Panc1 (cell line): ENCODE measurements at places on chromosomes 12 and 14. TPM values are rescaled to one million over a fixed set of nuclear protein-coding genes. Genes with fewer than 3 reads are reported as not detected.

GRCh38 chr12:51200156-51200555 is 17.7 kb downstream of the POU6F1 start:
- no peaks in the 10 kb centered on the region for H3K36me3 ChIP-seq
- no peaks in the 10 kb centered on the region for H3K27me3 ChIP-seq
- DNase-seq: no peak
- no peak overlapping the region for H3K4me3 ChIP-seq

TCL1A gene
- total RNA-seq: not detected

- no peaks in the 10 kb centered on the region for H3K27me3 ChIP-seq
- H3K4me3 ChIP-seq: no peak overlapping the region
- no peaks in the 10 kb centered on the region for H3K4me1 ChIP-seq
- DNase-seq: no peak
These were observed 28.3 kb upstream of the PLEKHG7 start for GRCh38 chr12:92674500-92674899.

DNA sequence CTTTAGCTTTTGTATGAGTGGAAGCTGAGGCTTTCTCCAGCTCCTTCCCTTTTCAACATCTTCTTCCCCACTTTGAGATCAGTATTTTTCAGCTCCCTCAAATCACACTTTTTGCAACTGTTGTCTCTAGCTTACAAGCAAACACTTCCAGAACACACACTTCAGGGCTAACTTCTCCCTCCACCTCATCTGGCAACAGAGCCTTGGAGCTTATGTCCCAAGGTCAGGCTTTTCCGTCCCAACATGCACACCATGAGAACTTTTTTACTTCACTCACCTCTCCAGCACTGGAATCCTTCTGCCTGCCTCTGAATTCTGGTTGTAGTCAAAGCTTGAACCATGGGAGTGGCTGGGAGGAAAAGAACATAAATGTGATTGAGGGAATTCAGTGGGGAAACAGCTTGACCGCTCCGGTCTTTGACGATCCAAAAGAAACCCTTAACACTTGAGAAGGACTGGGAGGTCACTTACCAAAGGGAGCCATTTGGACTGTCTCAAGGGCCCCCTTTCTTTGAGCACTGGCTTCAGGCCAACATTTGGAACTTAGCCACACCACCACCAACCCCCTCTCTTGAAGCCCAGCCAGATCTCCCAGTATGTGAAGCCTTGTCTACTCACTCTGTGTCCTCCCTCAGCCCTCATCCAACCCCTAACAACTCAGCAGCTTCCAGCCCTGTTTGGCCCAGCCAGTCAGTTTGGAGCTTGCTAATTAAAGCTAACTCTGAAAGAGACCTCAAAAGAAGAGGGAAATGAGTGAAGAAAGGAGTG is 3.9 kb upstream of the BLOC1S1 start:
- H3K27ac ChIP-seq: no peak overlapping the region
- no peak for DNase-seq
- H3K27me3 ChIP-seq: peaks cover 11% of the 10 kb centered on the region
- H3K36me3 ChIP-seq: no peaks in the 10 kb centered on the region
- H3K4me1 ChIP-seq: peaks cover 10% of the 10 kb centered on the region
- H3K4me3 ChIP-seq: no peak overlapping the region

DNA sequence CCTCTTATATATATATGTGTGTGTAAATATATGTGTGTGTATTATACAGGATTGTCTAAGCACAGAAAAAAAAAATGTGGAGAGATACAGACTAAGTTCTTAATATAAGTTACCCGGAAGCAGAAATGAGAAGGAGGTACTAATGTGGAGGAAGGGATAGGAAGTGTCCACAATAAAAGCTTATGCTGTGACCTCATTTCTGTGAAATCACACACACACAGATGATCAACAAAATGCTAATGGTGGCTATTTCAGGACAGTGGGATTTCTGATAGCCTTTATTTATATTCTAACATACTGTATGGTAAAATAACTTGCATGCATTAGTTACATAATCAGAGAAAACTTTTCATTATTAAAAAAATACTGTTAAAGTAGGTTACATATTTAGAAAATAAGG is 8.5 kb upstream of the RAD51AP1 start:
- no peaks in the 10 kb centered on the region for H3K27me3 ChIP-seq
- DNase-seq: no peak
- no peaks in the 10 kb centered on the region for H3K4me1 ChIP-seq

DNA sequence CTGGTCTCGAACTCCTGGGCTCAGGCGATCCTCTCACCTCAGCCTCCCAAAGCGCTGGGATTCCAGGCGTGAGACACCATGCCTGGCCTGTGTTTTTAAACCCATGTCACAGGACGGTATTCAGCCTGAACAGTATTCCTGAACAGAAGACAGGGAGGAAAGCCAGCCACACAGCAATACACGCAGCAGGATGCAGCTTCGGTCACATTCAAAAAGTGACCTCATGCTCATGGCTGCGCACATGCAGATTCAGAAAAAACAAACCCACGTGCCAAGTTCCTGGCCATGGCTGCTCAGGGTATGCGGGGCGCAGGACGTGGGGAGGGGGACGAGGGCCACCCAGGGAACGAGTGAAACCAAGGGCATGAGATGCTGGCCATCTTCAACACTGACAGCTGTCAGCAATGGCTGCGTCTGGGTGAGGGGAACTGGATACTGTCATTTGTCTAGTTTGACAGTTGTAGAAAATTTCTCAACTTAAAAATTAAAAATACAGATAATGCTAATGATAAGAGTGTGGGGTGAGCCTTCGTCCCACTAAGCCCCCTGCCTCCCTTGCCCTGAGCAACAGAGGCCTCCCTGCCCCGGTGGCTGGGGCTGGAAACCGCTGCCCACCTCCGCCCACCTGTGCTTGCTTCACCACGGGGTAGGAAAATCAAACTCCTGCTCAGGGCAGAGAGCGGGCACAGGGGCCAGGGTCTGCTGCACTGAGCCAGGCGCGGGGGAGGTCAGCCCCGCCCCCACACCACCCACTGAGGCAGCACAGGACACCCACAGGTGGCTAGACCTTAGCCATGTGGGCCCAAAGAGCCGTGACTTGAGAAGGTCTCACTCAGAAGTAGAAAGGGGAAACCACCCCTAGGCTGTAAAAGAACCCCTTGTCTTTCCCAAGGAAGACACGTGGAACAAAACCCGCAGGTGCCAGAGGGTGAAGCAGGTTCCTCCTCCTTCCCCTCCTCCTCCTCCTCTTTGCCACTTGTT is 84.2 kb downstream of the SCARB1 start:
- no peaks in the 10 kb centered on the region for H3K27me3 ChIP-seq
- H3K36me3 ChIP-seq: no peaks in the 10 kb centered on the region
- no peak for DNase-seq
- H3K27ac ChIP-seq: no peak overlapping the region

DLGAP5 gene
- 48.7 TPM for total RNA-seq

COX8C gene
- not detected for total RNA-seq

DNA sequence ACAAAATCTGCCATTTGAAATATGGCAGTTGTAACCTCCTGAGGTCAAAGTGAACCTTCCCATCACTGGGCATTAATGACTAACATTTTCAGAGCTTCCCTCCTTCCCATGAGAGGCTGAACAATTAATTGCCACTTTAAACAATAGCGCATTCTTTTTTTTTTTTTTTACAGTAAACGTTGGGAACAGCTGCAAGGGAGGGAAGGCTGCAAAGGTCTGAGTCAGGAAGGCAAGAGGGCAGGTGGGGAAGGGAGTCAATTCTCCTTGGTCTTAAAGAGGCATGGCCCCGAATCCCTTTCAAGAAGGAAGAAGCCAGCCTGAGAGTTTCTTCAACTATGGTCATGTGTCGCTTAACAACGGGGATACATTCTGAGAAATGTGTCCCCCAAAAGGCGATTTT is 41.0 kb upstream of the PLEKHG3 start:
- H3K27ac ChIP-seq: no peak overlapping the region
- H3K36me3 ChIP-seq: no peaks in the 10 kb centered on the region
- H3K4me1 ChIP-seq: no peaks in the 10 kb centered on the region
- DNase-seq: no peak

GRCh38 chr12:18967814-18968213 is 161.7 kb upstream of the PLEKHA5 start:
- no peaks in the 10 kb centered on the region for H3K36me3 ChIP-seq
- H3K27ac ChIP-seq: no peak overlapping the region
- no peak overlapping the region for H3K4me3 ChIP-seq
- H3K4me1 ChIP-seq: no peaks in the 10 kb centered on the region
- no peak for DNase-seq
- H3K27me3 ChIP-seq: no peaks in the 10 kb centered on the region

DNA sequence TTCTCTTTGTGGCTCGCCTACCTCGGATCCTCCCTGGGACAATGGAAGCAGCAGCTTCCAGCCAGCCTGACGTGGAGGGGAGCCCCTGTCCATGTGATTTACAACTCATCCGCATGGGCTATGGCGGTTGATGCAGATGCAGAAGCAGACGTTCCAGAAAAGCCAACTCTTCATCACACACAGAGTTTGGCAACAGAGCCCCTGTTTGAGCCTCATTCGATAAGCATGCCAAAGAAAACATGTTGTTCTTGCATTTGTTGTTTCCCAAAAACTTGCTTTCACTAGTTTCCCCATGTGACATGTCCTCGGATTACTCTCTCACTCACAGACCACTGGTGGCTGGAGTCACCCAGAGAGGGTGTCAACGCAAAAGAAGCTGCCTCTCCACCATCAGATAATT is 16.4 kb upstream of the TC2N start:
- no peak overlapping the region for H3K4me3 ChIP-seq
- H3K27ac ChIP-seq: no peak overlapping the region
- no peak for DNase-seq
- H3K36me3 ChIP-seq: no peaks in the 10 kb centered on the region
- H3K27me3 ChIP-seq: no peaks in the 10 kb centered on the region
- no peaks in the 10 kb centered on the region for H3K4me1 ChIP-seq

FOXG1 gene
- not detected for total RNA-seq

DNA sequence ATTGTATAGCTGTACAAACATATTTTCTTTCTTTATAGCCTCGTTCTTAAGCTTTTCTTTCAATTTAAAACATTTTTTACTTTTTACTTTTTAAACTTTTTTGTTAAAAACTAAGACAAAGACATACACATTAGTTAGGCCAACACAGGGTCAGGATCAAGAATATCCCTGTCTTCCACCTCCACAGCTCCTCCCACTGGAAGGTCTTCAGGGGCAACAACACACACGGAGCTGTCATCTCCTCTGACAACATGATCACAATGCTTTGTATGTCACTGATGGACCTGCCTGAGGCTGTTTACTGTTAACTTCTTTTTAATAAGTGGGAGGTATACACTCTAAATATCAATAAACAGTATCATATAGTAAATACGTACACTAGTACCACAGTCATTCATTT is 191.3 kb downstream of the SYT10 start:
- no peak overlapping the region for H3K27ac ChIP-seq
- no peaks in the 10 kb centered on the region for H3K27me3 ChIP-seq
- no peak for DNase-seq
- H3K36me3 ChIP-seq: no peaks in the 10 kb centered on the region

- H3K27ac ChIP-seq: no peak overlapping the region
- DNase-seq: no peak
- no peak overlapping the region for H3K4me3 ChIP-seq
These were observed 258.6 kb upstream of the TMPO start for GRCh38 chr12:98256830-98257229.

BICDL1 gene
- total RNA-seq: 22.2 TPM

ABCD2 gene
- not detected for total RNA-seq

- peaks cover 2% of the 10 kb centered on the region; the same call in 1 of the 2 replicates for H3K27me3 ChIP-seq
- H3K4me1 ChIP-seq: no peaks in the 10 kb centered on the region
- no peak overlapping the region for H3K4me3 ChIP-seq
- H3K27ac ChIP-seq: no peak overlapping the region
- no peak for DNase-seq
These were observed 158.0 kb downstream of the KCNK10 start for GRCh38 chr14:88164906-88165534.

DNA sequence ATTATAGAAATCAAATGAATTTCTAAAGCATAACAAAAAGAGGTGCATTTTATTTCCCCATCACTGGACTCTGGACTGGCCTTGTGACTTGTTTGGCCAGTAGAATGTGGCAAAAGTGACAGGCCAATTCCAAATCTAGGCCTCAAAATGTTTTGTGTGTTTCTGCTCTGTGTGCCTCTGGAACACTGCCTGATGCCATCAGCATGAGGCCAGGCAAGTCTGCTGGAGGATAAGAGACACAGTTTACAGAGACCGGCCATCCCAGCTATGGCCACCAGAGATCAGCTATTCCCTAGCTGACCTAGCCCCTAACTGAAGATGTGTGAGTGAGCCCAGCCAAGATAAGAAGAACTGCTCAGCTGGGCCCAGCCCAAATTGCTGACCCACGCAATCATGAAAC is 32.9 kb downstream of the ASCL1 start:
- H3K27ac ChIP-seq: no peak overlapping the region
- DNase-seq: no peak
- H3K4me1 ChIP-seq: no peaks in the 10 kb centered on the region

- H3K27me3 ChIP-seq: peaks cover 17% of the 10 kb centered on the region
- DNase-seq: no peak
- H3K36me3 ChIP-seq: no peaks in the 10 kb centered on the region
- no peak overlapping the region for H3K4me3 ChIP-seq
- H3K4me1 ChIP-seq: no peaks in the 10 kb centered on the region
These were observed 1.6 kb downstream of the STXBP6 start for GRCh38 chr14:25048170-25049016.

DNA sequence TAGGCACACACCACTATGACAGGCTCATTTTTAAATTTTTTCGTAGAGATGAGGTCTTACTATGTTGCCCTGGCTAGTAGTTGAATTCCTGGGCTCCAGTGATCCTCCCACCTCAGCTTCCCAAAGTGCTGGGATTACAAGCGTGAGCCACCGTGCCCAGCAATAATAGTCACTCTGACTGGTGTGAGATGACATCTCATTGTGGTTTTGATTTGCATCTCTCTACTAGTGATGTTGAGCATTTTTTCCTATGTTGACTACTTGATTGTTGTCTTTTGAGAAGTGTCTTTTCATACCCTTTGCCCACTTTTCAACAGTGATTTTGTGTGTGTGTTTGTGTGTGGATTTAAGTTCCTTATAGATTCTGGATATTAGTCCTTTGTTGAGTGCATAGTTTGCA is 26.3 kb downstream of the ATP2A2 start:
- no peaks in the 10 kb centered on the region for H3K4me1 ChIP-seq
- H3K36me3 ChIP-seq: no peaks in the 10 kb centered on the region; the same call in 1 of the 2 replicates
- H3K27me3 ChIP-seq: no peaks in the 10 kb centered on the region
- no peak for DNase-seq
- H3K27ac ChIP-seq: no peak overlapping the region
- no peak overlapping the region for H3K4me3 ChIP-seq

GRCh38 chr14:54747616-54748015 is 155.0 kb downstream of the GCH1 start:
- no peaks in the 10 kb centered on the region for H3K4me1 ChIP-seq
- no peak for DNase-seq
- H3K36me3 ChIP-seq: no peaks in the 10 kb centered on the region
- no peaks in the 10 kb centered on the region for H3K27me3 ChIP-seq
- no peak overlapping the region for H3K4me3 ChIP-seq
- no peak overlapping the region for H3K27ac ChIP-seq

MUCL1 gene
- not detected for total RNA-seq
